ENCODE measurements at places on chromosomes 16 and 17. TPM values are rescaled to one million over a fixed set of nuclear protein-coding genes. Genes with fewer than 3 reads are reported as not detected.

Gene KRTAP16-1
- total RNA-seq = not detected

Gene COG8
- 29.0 TPM for total RNA-seq

Gene NEUROD2
- 0.01 TPM for total RNA-seq

Gene VTN
- total RNA-seq = 24.7 TPM

Gene TEKT5
- total RNA-seq = not detected

Gene CYB561
- 36.7 TPM for total RNA-seq

Gene CSH1
- total RNA-seq = not detected
